NCI-H2029 treated with DMSO at 0.1 percent for 48 hours (cell line): ENCODE measurements at places on chromosomes 3 and 15.

GRCh38 chr3:127366383-127366782, 78.5 kb upstream of the PRR20G start:
- no peak for DNase-seq

GRCh38 chr15:36601497-36601932, 22.1 kb downstream of the CDIN1 start:
- no peak for DNase-seq

- DNase-seq = no peak
Observed at GRCh38 chr15:32923176-32923575, 205.4 kb downstream of the GREM1 start.

DNA sequence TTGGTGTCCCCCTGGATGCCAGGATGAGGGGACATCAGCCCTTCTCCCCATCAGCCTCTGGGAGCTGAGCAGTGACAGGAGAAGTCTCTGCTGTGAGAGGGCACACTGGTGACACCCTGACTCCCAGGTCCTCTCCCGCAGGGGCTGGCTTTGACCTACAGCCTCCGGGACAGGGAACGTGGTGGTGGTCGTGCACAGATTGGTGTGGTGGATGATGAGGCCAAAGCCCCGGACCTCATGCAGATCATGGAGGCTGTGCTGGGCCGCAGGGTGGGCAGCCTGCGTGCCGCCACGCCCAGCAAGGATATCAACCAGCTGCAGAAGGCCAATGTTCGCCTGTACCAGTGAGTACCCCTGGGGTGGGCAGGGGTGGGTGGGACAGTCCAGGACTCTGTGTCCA, 6.8 kb downstream of the VILL start:
- DNase-seq = no peak

- DNase-seq = no peak
Observed at GRCh38 chr3:175778994-175779393, 919.9 kb downstream of the NAALADL2 start.

DNA sequence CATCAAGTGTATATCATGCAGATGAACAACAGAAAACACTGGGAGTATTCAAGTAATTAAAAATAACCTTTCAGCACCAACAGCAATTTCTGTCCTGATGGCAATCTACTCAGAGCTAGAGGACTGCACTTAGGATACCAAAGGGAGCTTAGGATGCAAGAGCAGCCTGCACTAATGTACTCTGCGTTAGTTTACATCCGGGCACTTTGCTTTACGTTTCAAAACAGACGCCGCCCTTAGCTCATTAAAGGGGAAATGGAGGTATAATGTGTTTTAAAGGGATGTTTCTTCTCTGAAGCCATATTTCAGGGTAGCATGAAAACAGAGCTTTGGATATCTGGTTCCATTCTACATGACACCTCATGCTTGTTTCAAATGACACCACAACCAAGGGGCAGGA, 14.0 kb upstream of the B3GNT5 start:
- DNase-seq = no peak

- DNase-seq = no peak
Observed at GRCh38 chr3:161067335-161067734, 37.8 kb downstream of the B3GALNT1 start.

- no peak for DNase-seq
Observed at GRCh38 chr3:87335931-87336330, 59.5 kb upstream of the POU1F1 start.

- no peak for DNase-seq
Observed at GRCh38 chr3:194103505-194103904, 32.4 kb upstream of the HES1 start.

DNA sequence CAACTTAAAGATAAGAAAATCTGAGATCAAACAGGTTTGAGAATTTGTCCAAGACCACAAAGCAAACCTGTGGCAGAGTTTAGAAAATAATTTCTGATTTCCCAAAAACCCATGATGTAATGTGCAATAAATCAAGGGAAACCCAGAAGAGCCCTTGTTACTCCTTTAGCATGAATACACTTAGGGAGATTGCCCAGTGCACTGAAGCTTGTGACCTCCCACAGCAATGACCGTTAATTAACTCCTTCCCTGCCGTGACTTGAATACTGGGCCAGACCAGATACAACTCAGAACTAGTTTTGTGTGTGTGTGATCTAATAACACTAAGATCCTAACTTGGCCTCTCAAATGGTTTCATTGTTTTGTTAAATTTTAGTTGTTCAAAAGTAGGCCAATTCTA, 2.5 kb downstream of the PRKAR2A start:
- DNase-seq = peak; percentile 5

DNA sequence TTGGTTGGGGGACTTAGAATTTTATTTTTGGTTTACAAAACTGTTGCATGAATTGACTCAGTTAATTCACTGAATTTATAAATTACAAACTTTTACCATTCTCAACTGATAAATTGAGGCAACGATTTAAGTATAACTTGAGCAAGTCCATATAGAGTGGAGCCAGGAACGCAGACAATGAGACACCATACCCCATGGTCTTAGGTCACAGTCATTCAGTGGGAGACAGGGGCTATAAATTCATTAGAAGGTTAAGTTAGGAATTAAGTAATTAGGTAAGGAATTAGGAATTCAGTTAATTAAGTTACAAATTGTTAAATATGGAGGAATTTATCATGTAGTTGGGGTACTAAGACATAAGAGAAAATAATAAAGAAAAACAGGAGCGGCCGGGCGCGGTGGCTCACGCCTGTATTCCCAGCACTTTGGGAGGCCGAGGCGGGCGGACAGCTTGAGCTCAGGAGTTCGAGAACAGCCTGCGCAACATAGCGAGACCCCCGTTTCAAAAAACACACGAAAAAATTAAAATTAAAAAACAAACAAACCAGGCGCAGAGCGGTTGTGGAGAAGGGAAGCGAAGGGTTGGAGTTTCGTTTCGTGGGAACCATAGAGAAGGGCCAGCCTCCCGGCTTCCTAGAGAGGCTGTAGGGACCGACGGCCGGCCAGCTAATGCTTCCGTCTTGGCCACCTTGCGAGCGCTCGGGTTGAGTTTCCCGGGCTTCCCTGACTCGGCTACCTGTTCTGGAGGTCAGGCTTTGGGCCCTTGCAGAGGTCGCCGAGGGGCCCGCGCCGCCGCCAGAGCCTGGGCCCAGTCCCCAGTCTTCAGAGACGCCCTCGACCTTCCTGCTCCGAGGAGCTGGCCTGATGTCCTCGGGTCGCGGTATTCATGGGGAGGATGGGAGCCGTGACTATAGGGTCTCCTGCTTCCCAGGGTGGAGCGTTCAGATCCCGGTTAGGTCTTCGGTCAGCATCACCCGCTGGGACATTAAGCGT, at the start of gene ZNF619:
Gene ZNF619, plus strand, starts transcription at position 645 of the 993 bp plus-strand sequence. CDS start 858 bp downstream, outside the sequence.
- DNase-seq = peak; percentile 60

DNA sequence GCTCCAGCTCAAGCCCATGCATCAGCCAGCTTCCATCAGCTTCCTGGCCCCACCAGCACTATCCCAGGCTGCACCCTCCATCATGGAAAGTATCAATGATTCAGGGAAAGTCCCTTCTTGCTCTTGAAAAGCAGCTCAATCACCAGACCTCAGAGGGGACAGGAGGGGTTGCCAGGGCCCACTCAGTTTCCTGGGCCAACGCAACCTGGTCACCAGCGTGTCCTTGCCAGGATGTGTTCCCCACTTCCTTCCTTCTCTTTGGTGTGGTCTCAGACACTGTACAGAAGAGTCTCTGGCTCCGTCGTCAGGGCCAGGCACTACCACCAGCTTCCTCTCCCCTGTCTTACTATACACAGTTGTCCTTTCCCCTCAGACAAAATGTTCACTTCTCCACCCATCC, 3.0 kb downstream of the HDC start:
- DNase-seq = no peak

GRCh38 chr3:197031315-197032285, 2.0 kb upstream of the MELTF start:
- no peak for DNase-seq
